Suppressor macrophage treated with lipopolysaccharide for 4 hours (primary cell): ENCODE measurements at places on chromosomes 1 and 21.

GRCh38 chr21:42151948-42152220, 67.1 kb upstream of the ABCG1 start:
- DNase-seq: no peak

DNA sequence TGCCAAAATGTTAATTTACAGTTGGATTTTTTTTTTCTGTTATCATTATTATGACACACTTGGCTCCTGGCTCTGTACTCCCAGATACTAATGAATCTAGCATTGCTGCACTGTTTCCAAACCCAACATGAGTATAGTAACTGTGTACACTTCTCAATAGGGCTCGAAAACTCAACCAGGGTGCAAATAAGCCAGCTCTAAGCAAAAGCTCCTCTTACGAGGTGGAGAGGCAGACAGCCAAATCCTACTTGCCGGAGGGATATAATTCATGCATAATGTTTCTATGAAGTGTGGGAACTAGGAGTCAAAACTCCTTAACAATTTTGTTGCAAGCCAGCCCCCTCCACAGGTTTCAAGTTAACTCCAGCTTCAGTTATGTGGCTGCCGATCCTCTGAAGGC, 510.4 kb upstream of the ZP4 start:
- DNase-seq: no peak

DNA sequence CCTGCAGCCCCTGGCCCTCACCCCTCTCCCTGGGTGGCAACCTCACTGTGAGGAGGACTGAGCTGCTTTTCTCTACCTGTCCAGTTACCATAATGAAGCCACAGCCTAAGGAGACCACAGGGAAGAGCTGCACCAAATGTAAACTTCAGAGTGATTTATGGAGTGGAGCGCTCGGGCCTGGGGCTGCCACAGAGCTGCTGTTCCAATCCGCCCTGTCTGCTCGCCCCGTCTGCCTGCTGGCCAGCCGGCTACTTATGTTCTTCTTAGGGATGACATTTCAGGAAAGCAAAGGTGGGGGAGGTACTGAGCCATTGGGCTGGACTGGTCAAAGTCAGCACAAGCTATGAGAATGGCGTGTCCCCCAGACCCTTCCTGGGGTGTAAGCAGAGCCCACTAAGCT, 17.9 kb downstream of the SYT6 start:
- no peak for DNase-seq

DNA sequence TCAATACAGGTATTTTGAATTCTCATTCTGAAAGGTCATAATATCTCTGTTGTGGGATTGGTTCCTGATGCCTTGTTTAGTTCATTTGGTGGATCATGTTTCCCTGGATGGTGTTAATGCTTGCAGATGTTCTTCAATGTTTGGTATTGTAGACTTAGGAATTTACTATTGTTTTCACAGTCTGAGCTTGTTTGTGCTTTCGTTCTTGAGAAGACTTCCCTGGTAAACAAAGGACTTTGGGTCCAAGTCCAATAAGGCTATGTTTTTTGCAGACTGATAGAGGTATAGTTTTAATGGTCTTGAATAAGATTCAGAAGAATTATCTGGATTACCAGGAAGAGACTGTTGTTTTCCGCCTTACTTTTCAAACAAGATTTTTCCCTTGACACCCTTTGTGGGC, 1646.3 kb downstream of the AMY1C start:
- DNase-seq: no peak

DNA sequence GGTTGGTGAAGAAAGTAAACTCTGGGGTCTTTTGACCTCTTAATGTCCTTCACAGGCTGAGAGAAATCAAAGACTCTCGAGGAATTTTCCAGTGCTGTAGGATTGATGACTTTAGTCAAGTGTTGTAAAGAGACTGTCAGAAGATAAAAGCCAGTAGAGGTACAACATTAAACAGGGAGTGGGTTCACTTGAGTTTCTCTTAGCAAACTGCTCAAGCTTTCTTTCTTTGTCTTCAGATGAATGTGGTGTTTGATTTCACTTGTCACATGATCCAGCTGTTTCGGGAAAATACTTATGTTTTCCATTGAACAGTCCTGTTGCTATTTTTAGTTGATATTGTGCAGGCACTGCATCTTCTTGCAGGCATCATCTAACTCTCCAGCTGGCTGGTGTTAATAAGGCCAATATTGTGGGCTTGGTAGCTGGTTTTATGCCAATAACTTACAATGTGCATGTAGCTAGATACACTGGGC, 45.6 kb downstream of the XCL2 start:
- DNase-seq: no peak

DNA sequence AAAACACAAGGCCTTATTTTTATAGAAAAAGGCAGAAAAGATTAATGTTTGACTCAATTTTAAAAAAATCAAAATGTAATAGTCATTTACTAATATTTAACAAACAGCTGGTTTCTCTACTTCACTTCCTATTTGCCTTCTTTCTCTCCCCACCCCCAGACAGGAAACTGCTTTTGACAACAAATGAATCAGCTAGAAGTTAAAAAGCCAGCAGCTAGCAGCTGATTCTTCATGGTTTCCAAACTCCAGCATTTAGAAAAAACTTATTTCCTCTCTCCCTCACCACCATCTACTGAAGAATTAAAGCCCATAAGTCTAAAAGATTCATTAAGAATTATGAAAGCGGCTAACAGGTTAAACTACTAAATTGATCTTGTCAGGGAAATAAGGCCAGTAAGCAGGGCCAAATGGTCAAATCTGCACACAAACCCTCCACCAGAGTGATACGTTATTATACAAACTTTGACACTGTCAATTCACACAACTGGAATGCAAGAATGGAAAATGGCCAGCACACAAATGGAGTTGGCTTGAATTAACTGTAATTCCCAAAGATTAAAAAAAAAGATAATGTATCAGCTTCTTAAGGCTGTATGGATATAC, 4.0 kb downstream of the WDR26 start:
- DNase-seq: peak; percentile 78

GRCh38 chr1:30340934-30341333, 382.5 kb downstream of the MATN1 start:
- no peak for DNase-seq

DNA sequence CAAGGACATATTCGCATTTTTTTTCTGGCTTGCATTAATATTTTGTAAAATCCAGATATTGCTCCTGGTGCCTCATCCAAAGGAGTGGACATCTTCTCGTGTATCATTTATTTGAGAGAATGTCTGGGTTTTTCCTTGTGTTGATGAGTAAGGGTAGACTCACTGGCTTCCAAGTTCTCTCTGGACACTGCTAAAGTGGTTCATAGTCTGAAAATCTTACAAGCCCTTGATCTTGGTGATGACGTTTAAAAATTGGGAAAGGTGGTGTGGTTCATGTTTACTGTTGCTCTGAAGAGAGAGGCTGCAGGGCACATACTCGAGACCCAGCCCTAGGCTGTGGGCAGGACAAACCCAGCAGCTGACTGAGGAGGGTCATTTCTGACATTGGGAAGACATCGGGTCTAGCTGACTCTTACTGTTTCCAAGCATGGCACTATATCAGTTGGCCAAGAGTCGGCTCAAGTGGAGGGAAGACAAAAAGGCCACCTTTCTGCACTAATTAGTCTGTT, 296.2 kb downstream of the LMX1A start:
- DNase-seq: no peak

DNA sequence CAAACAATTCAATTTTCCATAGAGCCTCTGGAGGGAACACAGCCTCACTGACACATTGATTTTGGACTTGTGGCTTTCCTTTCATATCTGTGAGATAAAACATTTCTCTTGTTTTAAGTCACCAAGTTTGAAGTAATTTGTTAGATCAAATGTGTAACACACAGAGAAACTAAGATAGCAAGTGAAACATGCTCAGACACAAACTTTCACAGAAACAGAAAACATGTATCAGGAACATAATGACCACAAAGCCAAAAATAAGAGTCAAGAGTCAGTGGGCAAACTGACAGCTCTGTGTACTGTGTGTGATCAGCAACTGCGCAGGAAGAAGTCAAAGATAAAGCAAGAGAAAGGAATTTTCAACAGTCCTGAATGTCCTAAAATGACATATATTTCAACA, 1237.5 kb downstream of the AMY1C start:
- DNase-seq: no peak

- no peak for DNase-seq
Observed at GRCh38 chr1:1948783-1949182, 29.7 kb upstream of the TMEM52 start.

DNA sequence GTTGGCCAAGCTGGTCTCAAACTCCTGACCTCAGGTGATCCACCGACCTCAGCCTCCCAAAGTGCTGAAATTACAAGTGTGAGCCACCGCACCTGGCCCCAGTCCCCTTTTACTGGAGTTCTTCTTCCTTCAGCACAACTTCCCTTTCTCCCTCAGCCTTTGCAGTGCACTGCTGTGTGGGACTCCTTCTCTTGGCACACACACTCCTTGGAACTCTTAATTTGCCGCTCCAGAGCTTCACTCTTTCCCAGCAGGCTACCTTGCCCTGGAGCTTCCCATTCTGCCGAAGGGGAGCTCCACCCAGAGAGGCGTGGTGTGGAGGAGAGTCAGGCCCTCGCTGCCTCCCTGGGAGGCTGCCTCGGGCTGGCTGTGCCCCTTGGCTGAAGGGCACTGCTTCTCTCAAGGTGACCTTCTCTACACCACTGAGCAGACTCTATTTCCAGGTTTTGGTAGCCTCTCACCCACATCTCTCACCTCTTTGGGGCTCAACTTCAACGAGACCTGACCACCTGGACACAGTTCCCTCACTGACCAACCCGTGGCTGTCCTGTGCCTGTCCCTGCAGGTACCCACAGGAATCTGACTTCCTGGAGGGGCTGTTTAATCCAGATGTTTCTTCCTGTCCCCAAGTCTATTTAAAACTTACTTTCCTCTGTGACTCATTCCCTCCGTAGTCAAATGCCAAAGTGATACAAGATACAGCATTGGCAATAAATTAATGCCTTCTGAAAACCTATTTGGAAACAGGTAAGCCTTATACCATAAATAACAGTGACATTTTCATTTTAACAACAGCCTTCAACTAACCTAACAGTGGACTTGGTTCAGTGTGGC, 227.3 kb upstream of the KIAA0040 start:
- no peak for DNase-seq

DNA sequence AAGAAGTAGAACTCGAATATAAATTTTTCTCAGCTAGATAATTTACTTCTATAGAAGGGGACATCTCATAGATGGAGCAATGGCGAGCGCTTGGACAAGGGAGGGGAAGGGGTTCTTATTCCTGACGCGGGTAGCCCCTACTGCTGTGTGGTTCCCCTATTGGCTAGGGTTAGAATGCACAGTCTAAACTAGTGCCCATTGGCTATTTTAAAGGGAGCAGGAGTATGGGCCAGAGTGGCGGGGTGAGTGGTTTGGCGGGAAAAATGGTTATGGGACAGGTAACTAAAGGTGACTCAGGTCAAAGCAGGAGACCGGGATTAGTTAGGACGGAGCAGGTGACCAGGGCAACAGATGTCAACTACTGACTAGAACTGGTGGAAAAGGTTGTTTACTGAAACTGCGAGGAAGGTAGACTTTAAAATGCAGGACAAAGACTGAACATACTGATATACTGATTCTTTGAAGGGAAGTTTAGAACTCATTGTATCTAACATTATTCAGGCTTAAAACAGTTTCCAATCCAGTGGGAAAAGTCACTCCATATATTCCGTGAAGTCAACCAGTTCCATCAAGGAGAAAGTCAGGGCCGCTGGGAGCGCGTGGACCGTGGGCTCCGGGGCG, 940 bp upstream of the ATAD3A start:
- peak; percentile 16 for DNase-seq

- no peak for DNase-seq
Observed at GRCh38 chr1:76059451-76059850, 15.1 kb upstream of the ST6GALNAC3 start.

GRCh38 chr1:14748977-14749376, 150.5 kb downstream of the KAZN start:
- DNase-seq: no peak

GRCh38 chr1:11522400-11523235, 43.7 kb downstream of the DISP3 start:
- no peak for DNase-seq

- peak; percentile 85 for DNase-seq
Observed at GRCh38 chr1:234544087-234544579, 65.2 kb upstream of the TARBP1 start.

GRCh38 chr1:67830226-67830625, 3.0 kb downstream of the GNG12 start:
- no peak for DNase-seq

- no peak for DNase-seq
Observed at GRCh38 chr1:23722652-23723051, 20.6 kb upstream of the ELOA start.

DNA sequence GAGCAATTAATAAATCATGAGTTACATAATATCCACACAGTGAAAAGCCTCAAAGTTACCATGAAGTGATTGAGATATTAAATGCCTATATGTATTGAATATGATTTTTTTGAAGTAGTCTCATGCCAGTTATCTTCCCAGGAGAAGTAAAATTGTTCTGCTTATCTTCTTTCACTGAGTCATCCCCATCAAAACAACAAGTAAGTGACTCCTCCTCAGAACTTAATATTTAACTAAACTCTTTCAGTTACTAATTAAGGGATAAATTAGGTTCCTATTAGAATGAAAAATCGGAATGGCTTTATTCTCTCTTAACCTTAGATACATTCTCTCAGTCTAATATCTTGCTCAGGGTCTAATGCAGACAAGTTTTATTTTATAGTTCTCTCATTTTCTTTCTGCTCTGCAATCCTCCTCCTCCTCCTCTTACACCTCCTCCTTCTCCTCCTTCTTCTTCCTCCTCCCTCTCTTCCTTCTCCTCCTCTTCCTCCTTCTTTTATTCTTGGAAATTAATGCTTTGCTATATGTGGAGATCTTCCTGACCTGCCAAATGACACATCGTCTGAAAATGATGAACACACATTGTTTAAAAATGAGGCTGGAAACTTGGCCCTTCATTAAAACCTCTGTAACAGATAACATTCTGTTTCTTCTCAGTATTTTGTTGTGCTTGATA, 110.9 kb downstream of the RUNX1 start:
- no peak for DNase-seq

DNA sequence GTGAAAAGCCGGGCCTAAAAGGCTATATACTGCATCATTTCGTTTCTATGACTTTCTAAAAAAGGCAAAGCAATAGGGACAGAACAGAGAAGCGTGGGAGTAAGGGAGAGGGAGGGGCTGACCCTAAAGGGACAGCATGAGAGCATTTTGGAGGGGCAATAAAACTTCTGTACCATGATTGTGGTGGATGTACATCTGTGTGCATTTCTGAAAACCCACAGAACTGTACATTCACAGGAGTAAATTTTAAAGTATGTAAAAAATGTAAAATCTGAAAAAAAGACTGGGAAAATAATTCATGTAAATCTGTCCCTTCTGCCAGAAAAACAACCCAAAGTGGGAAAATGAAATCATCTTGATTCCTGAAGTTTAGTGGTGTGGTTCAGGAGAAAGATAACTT, 235.4 kb downstream of the CENPF start:
- no peak for DNase-seq

- no peak for DNase-seq
Observed at GRCh38 chr1:57348921-57349320, 74.9 kb downstream of the DAB1 start.

DNA sequence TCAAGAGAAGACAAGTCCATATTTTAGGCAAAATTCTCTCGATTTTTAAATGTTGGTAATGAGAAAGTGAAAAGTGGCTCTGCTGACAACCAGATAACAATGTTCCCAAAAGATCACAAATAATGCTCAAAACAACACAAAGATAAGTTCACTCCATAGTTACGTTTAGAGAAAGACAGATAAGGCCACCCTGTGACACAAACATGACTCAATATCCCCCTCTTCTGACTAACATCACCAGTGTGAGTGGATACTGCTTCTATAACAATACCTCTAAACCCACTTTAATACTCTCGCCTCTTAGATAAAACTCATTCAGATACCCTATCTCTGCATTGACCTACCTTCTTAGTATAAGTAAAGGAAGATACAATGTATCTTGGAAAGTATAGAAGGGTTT, 51.2 kb upstream of the RGS7 start:
- DNase-seq: no peak

- no peak for DNase-seq
Observed at GRCh38 chr1:61579802-61580201, 145.1 kb downstream of the TM2D1 start.
